ENCODE measurements at places on chromosomes 12 and 14.

DNA sequence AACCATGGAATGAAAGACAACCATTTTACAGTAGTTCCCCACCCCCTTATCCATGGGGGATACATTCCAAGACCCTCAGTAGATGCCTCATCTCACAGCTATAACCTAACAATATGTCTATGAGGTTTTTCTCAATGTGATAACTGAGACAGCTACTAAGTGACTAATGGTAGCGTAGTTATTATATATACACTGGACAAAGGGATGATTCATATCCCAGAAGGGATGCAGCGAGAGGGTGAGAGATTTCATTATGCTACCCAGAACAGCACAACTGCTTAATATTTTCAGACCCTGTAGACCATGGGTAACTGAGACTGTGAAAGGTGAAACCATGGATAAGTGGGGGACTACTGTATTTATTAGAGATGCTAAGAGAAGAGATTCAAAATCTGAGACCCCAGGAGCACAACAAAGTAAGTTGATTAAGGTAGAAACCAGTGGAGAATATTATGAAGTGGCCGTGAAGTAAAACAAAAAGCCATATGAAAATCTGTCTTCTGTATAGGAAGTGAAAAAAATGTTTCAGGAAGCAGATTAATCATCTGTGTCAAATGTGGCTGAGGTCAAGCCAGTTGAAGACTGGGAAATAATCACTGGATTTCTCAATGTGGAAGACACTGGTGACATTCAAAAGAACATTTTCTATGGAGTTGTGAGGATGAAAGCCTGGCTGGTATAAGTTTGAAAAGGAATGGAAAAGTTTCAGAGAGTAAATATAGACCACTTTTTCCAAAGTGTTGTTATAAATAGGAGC lies 77.2 kb downstream of the RPL10L start:
- DNase-seq, result no peak

DNA sequence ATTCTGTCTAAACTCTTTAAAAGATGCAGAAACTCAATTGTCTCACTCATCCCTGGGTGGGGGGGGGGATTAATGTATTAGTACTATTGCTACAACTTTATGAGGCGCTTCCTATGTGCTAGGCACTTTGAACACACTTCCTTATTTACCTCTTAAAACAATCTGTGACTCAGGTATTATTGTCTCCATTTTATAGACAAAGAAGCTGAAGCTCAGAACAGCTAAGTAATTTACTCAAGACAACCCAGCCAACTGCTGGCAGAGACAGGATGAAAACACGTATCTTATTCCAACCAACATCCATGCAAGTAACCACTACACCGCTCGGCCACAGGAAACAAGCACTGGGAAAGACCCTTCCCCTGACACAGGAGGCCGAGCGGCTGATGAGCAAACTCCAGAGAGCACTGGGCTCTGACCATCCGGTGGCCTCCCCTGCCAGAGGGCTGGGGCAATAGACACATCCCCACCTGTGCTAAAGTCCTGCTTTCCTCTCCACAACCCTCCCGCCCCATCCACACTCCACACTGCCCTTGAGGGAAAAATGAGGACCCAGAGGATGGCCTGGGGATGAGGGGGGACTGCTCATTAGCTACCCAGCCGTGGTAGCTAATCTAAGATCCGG lies 244.2 kb downstream of the DPF3 start:
- no peak for DNase-seq

GRCh38 chr12:98973395-98973794 lies 328.3 kb downstream of the APAF1 start:
- DNase-seq, result no peak

DNA sequence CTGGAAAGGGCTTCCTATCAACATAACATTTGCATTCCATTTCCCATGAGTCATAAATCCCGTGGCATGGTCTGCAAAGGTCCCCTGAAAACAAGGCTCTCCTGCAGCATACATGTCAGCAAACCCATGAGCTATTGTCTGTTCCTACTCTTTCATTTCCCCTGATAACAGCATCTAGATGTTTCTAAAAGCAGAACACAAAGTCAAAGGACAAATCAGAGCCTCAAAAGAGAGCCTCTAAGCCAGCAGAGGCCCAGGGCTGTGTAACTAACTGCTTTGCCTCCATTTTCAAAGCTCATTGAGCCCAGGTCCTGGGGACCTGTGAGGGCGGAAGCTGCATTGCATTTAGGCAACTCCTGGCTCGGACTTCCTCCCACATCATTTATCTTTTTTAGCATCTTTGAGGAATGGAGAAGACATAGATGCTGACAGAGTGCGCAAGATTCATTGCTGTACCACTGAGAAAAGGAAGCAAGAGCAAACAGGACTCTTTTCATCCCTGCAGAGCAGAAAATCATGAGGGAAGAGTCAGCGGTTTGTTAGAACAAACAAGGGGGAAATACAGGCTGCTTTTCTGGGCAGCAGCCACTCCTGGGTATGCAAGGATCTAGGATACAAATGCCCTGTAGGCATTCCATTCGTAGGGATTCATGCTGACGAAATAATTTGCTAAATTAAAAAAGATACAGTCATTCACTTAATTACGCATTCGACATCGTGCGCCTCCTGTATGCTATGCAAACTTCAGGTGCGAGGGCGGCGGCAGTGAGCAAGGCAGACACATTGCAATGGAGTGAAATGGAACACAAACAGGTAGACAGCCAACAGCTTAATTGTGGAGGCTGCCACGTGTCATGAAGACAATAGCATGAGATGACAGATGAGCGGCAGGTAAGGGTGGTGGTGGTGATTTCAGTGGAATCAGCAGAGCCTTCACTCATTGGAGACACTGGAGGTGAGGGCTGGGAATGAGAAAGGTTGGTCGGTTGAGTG lies 131.0 kb downstream of the TMEM132D start:
- DNase-seq, result no peak

DNA sequence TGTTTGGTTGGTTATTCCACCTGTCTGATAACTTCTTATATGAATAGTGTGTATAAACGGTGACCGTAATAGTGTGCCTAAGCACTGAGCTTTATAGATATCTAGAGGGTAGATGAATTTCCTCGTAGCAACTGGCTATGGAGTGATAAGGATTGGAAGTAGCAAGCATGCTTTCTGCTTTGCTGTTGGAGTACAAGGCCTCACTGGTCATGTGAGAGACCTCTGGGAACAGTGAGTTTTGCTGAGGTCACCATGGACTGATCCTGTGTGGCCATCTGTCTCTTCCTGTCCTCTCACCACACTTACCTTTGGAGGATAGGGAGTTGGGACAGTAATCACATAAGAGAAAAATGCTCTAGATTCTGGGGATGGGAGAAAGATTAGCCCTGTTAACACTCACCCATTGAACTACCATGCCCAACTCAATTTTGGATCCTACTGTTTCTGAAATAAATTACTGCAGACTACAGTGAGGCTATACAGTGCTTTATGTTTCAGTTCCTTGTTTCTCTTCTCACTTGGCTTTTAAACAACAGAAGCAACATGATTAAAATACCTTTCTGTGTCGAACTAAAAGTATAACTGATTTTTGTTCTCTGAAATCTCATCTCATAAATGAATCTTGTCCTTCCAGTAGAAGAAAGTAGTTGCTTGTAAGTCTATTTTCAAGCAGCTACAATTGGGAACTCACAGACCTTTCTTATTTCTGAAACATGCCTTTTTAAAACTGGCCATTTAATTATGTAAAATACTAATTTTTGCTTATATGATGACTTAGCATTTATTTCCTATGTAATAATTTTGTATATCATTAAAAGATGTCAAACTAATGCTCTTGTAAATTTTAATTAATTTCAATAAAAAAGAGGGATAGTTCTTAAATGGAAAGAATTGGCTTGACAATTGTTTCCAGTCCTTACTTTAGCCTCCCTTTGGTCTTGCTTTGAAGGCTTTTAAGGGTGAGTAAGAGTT lies 8.3 kb downstream of the TMX1 start:
- DNase-seq, result no peak

DNA sequence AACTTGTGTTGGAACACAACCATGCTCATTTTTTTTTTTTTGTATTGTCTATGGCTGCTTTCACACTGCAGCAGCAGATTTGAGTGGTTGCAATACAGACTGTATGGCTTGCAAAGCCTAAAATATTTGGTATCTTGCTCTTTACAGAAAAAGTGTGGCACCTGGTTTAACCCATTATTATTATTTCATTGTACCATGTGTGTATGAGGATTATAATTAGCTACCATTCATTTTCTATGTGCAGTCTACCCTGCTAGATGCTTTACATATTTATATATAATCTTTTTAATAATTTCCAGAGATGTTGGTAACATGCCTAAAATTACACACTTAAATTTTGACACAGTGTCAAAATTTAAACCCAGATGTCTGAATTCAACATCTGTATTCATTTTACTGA lies 37.7 kb downstream of the SPATS2 start:
- no peak for DNase-seq

DNA sequence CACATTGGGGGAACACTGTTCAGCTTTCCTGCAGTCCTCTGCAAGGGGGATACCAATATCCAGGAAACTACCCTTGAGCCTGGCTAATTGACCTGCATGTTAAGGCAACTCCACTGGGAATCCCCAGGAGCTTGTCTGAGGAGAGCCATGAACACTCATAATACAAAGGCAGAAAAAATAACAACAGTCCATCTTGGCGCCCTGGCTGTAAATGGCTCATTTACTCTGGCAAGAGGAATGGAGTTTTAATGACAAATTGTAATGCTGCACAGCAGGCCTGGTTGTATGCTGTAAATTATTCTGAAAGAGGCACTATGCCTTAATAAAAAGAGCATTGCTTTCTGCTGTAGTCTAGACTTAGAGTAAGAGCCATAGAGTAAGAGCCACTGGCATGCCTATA lies 58.3 kb downstream of the SLC8A3 start:
- DNase-seq, result no peak

DNA sequence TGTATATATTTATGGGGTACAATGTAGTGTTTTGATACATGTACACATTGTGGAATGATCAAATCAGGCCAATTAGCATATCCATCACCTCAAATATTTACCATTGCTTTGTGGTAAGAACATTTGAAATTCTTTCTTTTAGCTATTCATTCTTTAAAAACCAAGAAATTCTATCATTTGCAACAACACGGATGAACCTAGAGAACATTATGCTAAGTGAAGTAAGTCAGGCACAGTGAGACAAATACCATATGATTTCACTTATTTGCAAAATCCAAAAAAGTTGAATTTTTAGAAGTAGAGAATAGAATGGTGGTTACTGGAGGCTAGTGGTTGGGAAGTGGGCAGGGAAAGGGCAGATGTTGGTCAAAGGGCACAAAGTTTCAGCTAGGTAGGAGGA lies 129.3 kb upstream of the PTPRQ start:
- no peak for DNase-seq

GRCh38 chr14:104923640-104924420 lies 849 bp upstream of the PLD4 start:
- DNase-seq, result no peak

- DNase-seq, result no peak
Measured at GRCh38 chr12:54564768-54565167, 15.4 kb downstream of the PDE1B start.

DNA sequence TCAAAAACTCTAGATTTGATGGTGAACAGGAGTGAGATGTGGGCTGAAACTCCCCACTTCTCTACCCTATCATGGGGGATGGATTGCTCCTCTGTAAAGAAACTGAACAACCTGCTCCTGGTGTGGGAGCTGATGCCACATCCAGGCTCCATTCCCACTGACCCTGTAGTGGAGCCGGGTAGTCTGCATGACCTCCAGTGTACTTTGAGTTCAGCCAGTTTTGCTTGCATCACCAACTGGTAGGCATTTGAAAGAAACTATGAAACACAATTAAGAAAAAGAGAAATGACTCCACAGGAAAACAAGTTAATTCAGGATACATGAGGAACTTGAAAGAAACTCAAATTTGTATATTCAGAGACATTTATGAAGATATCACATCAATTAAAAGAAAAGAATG lies 27.3 kb upstream of the EMP1 start:
- DNase-seq, result no peak

DNA sequence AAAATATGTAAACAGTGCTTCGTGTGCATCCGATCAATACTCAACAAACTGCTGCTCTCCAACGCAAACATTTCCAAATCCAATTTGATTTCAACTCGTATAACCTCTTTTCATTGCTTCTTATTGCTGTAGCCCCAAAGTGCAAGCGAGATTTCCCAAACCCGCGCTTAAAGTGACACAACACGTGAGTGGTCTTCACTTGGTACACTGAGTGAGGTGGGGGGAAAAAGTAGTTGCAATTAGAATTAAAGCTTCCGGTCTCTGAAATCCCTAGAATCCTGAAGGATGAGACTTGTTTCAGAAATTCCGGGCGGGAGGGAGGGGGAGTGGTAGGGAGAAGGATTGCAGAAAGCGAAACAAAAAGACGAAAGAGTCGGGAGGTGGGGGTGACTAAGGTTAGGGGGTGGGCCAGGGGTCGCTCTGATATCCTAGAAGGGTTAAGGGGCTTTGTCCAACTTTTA lies 387.5 kb downstream of the BCAT1 start:
- DNase-seq, result no peak

DNA sequence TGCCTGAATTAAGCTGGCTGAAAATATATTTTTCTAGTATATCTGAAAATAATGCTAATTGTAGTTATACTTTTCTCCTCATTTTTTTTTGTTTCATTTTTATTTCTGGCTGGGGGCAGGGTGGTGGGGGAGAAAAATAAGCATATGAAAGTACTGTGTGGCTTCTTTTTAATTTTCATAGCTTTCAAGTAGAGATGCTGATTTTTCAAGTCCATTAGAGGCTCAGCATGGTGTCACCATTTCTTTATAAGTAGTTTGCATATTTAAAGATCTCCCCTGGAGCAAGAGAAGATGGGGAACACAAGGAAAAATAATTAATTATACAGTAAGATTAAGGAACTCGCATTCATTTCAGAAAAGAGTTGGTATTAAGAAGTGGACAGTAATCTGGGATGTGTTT lies 27.1 kb downstream of the TTC8 start:
- no peak for DNase-seq

DNA sequence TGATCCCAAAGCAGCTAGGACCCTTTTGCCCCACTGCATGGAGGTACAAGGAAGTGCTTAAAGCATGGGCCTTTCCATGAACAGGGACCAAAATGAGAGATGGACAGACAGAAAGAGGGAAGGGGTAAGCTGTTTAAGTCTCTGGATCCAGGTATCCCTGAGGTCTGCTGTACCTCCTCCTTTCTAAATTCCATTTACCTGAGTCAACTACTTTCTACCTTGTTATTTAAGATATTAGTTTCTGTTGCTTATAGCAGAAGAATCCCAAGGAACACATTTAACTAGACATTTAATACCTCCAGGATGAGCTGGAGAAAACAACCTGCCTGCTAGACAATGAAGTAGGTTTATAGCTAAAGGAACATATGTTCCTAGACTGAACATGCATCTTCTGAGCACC lies 157.6 kb upstream of the TMCC3 start:
- no peak for DNase-seq

DNA sequence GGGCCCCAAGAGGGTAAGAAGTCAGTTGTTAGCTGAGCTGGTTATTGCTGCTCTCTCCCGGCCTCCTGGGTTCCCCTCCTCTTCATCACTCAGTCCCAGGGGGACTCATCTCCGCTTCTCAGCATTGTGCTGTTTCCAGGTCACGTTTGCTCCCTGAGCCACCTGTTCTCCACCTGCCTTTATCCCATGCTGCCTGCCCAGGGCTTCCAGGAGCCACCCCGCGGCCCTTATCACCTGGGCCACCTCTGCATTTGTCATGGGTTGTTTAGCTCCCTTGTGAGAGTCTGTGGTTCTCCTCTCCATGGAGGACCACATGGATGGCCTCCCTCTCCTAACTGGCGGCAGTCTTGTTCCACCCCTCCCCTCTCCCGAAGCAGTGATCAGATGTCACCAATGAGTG lies 36.0 kb downstream of the SYNDIG1L start:
- DNase-seq, result no peak

- no peak for DNase-seq
Measured at GRCh38 chr14:20809917-20810316, 7.3 kb upstream of the RNASE1 start.

- no peak for DNase-seq
Measured at GRCh38 chr14:97138801-97139200, 341.6 kb downstream of the VRK1 start.
